Activated T-helper 2 cell treated with anti-CD3 and anti-CD28 coated beads, Interferon-gamma antibody, Interleukin-2, Interleukin-4, amounts not matched to agents 10 μg/mL and 5 μg/mL and 100 μg/mL, durations not matched to agents 14 hours and 24 hours and 36 hours (primary cell): ENCODE measurements at places on chromosomes 6 and 20.
A peak's percentile ranks its signal among the peaks of the same experiment; 100 is the strongest.

GRCh38 chr20:25750765-25751696 is 54.4 kb upstream of the ZNF337 start:
- DNase-seq: peak; percentile 39
- H3K4me3 ChIP-seq: peak overlapping the region; percentile 81
- H3K27me3 ChIP-seq: peaks cover 2% of the 10 kb centered on the region

GRCh38 chr6:33073431-33073871 is at the start of gene HLA-DPA1:
HLA-DPA1 (minus strand) TSS chr6:33073649.
- DNase-seq: peak; percentile 52
- peaks cover 53% of the 10 kb centered on the region for H3K4me1 ChIP-seq
- peaks cover 16% of the 10 kb centered on the region for H3K36me3 ChIP-seq
- H3K4me3 ChIP-seq: peak within 1 kb of the TSS; percentile 83

DNA sequence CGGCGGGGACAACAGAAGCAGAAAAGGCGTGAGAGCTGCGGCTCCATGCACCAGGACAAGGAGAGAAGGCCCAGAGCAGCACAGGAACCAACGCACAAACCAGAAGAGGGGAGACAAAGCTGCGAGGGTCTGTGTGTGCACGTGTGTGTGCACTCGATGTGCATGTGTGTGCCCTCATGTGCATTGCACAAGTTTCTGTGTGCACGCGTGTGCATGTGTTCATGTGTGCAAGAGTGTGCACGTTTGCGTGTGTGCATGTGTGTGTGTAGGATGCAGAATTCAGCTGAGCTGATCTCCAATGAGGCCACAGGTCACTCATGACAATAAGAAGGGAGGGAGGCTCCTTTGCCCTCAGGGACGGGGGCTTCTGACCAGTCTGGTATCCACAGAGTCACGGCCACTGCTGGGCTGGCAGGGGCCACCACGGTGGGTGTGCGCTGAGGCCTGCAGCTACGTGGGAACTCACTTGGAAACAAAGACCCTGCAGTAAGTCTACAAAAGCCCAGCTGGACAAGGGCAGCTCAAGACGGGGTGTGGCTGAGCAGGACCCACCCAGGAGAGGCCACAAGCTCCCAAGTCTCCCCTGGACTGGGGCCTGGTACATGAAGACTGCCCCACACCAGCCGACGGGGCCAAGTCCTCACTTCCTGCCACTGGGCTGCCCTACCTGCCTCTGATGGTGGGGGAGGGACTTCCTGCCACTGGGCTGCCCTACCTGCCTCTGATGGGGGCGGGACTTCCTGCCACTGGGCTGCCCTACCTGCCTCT is 48.1 kb upstream of the CHRNA4 start:
- H3K27ac ChIP-seq: no peak overlapping the region
- H3K4me1 ChIP-seq: no peaks in the 10 kb centered on the region
- no peak for DNase-seq
- no peak overlapping the region for H3K4me3 ChIP-seq
- H3K27me3 ChIP-seq: no peaks in the 10 kb centered on the region

DNA sequence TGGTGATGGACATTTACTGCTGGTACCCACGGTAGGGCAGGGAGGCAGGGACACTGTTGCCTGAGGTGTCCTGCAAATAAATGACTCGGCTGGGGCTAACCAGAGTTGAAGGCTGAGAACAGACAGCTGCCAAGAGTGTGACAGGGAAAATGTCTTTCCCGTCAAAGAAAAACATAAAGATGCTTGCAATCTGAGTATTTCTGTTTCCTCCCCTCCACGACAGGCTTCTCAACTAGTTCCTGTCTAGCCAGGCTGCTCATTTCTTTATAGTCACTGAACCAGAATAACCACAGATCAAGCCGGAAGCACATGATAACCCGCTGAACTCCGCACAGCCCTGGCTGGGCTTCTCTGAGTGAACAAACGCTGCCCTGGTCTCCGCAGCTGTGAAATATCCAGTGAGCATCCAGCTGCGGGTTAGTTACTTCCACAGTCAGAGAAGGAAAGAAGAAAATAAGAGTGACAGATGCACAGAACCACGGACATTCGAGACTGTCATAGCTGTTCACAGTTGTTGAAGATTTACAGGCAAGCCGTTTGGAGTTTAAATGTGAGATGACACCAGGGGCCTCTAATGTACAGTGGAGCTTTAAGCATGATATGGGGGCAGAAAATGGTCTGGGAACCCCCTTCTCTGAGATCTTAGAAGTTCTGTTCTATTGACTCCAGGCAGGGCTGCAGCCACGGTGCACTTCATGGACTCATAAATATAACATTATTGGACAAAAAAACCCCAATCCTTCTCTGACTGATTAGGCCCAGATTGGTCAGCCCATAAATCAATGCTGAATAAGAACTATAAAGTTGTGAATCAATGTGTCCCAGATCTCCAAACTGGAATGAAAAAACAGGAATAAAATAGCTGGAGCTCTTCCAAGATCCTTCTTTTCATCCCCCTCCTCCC is 299.9 kb upstream of the SUPT3H start:
- peaks cover 35% of the 10 kb centered on the region for H3K4me1 ChIP-seq
- peaks cover 24% of the 10 kb centered on the region for H3K36me3 ChIP-seq
- peak; percentile 63 for DNase-seq
- H3K4me3 ChIP-seq: peak overlapping the region; percentile 67
- H3K27ac ChIP-seq: peak overlapping the region; percentile 90
